ENCODE measurements at places on chromosomes 6 and 20. TPM values are rescaled to one million over a fixed set of nuclear protein-coding genes. Genes with fewer than 3 reads are reported as not detected.

DNA sequence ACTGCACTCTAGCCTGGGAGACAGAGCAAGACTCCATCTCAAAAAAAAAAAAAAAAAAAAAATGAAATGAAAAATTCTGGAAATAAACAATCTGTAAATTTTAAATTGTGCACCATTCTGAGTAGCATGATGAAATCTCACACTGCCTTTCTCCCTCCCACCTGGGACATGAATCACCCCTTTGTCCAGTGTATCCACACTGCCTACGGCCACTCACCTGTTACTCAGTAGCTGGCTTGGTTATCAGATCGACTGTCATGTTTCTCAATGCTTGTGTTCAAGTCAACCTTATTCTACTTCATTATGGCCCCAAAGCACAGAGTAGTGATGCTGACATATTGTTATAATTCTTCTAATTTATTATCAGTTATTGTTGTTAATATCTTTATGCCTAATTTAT lies 58.7 kb upstream of the MTHFD1L start:
- no peak for DNase-seq

DNA sequence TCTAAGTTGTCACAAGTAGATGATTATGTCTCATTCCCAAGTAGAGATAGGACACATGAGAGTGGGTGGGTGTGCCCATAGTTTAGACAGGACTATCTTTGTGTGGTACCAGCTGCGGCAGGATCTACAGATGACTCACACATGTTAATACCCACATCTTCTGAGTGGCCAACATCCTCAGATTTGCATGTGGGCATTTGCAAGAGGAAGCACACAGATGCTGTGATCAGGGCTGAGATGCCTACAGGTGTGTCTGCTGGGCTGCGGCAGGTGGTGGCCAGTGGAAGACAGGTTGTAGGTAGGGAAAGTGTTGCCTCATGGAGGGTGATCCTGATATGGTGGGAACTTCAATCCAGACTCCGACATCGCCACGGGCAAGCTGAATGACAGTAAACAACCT lies 50.8 kb downstream of the UTRN start:
- no peak for DNase-seq

- no peak for DNase-seq
Observed at GRCh38 chr20:38882600-38882999, 43.6 kb upstream of the FAM83D start.

DNA sequence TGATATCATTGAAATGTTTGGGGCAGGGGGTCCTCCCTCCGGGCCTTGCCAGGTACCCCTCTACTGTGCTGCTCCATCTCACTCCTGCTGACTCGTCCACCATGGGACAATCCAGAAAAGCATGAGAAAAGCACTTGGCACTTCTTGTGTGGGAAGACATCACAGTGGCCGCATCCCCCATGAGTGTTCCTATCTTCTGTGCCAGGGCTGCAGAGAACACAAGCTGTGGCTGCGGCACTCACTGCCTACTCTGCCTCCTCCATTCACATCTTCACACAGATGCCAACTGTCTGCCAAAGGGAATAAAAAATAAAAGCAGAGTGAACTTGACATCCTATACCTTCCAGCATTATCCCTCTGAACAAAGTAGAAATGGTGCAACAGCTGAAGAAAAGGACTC lies 117.4 kb upstream of the PROKR2 start:
- no peak for DNase-seq

The BANF2 gene
- polyA plus RNA-seq, result not detected

Measured in urinary bladder (tissue), 4 donors.